CD4-positive, alpha-beta T cell treated with Interleukin-10 for 1 hour (primary cell): ENCODE measurements at places on chromosomes 4 and X.

- DNase-seq, result no peak
Measured at GRCh38 chr4:6929339-6929811, 19.7 kb downstream of the TBC1D14 start.

DNA sequence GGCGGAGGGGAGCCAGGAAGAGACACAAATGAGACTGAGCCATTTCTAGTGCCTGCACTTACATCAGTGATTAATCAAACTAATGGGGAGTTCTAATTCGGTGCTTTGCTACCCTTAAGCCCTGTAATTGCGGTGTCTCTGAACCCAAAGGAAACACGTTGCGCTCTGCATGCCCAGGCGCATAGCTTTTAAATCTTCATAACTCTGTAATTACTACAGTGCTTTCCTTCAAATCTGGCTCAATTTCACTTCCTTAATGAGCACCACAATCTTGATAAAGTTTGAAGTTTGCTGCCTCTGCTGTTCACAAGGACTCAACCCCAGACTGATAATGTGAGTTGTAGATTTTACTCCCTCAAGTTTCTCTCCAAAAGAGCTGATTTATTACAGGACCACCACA lies 5.7 kb upstream of the NHS start:
- DNase-seq, result no peak

GRCh38 chrX:9341291-9342201 lies 123.3 kb upstream of the TBL1X start:
- DNase-seq, result peak; percentile 66

DNA sequence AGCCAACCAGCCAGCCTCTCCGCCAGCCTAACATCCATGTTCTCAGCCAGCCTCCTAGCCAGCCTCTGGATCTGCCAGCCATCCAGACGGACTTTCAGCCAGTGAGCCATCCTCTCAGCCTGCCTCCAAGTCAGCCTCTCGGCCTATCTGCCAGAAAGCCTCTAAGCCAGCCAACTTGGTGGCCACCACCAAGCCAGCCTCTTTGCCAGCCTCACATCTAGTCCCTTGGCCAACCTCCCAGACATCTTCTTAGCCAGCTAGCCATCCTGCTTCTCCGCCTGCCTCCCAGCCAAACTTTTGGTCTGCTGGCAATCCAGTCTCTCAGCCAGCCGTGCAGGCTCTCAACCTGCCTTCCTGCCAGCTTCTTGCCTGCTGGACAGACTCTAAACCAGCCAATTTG lies 16.4 kb upstream of the ARAP2 start:
- no peak for DNase-seq

DNA sequence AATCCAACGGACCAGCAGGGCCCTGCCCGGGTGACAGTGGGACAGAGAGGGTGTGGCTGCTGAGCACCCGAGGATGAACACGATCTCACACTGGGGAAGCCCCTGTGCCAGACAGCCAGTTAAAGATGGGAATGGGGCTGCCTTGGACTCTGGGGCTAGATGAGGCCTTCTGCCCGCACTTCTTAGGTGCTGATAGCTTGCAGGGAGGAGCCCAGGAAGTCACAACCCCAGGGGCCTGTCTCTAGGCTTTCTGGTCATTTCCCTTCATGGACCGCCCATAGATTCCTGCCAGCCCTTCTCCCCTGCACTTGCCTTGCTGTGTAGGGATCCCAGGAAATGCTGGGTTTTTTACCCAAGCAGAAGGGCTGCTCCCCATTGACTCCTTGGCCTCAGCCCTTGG lies 6.2 kb downstream of the ZNF275 start:
- DNase-seq, result no peak

- no peak for DNase-seq
Measured at GRCh38 chr4:188554413-188554812, 415.2 kb downstream of the TRIML1 start.

GRCh38 chr4:23856630-23857029 lies 33.2 kb downstream of the PPARGC1A start:
- no peak for DNase-seq

GRCh38 chrX:47446431-47446830 lies 36.6 kb downstream of the ZNF41 start:
- DNase-seq, result no peak

- DNase-seq, result peak; percentile 72
Measured at GRCh38 chr4:48033825-48034413, 17.3 kb downstream of the NIPAL1 start.

DNA sequence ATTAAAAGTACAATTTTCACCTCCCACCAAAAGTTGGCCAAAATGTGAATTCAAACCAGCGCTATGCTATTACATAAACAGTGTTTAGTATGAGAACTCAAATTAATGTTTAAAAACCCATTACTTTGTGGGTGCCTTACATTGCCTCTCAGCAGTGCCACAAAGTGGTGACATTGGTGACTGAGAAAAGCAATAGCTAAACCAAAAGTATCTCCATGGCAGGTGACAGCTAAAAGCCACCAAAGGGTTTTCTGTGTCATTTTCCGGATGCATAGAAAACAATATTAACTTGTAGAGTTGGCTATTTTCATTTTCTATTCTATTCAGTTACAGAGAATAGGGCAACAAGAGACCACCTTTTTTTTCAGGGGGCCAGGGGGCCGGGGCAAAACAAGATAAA lies 261.2 kb downstream of the MAPK10 start:
- DNase-seq, result no peak

GRCh38 chrX:69234624-69235023 lies 69.4 kb upstream of the PJA1 start:
- no peak for DNase-seq

- peak; percentile 62 for DNase-seq
Measured at GRCh38 chr4:140149846-140150635, 3.9 kb downstream of the MAML3 start.

DNA sequence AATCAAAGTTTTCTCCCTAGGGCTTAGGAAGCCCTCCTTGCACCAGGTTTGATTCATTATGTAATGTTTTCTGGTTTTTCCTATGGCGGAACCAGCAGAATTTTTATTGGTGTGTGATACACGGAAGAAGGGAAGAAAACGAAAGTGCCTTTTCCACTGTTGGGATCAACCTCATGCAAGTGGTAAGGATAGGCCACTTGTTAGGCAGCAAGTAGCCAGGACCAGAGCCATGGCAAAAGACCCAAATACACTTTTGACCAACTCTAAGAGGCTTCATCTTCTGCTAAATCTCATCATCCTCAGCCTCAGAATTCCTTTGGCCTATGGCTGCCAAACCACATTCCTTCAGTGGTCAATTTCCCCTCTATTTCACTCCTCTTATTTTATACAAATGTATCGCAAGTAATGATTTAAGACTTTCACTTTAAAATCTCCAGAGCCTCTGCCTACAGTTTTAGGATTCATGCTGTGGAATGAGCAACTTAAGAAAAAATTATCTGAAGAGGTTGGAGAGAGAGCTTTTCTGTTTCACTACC lies 21.2 kb downstream of the PPAT start:
- DNase-seq, result no peak

- no peak for DNase-seq
Measured at GRCh38 chr4:67910585-67910905, 26.7 kb upstream of the TMPRSS11D start.

- peak; percentile 67 for DNase-seq
Measured at GRCh38 chrX:37825215-37825842, 22.0 kb downstream of the DYNLT3 start.

DNA sequence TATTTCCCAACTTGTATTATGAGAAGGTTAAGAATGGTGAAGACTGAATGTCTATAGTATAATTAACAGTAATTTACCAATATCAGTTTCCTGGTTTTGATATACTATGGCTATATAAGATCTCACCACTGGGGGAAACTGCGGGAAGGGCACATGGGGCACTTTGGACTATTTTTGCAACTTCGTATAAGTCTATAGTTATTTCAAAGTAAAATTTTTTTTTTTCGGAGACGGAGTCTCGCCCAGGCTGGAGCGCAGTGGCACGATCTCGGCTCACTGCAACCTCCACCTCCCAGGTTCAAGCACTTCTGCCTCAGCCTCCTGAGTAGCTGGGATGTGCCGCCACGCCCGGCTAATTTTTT lies 46.1 kb downstream of the CXorf58 start:
- DNase-seq, result peak; percentile 30

DNA sequence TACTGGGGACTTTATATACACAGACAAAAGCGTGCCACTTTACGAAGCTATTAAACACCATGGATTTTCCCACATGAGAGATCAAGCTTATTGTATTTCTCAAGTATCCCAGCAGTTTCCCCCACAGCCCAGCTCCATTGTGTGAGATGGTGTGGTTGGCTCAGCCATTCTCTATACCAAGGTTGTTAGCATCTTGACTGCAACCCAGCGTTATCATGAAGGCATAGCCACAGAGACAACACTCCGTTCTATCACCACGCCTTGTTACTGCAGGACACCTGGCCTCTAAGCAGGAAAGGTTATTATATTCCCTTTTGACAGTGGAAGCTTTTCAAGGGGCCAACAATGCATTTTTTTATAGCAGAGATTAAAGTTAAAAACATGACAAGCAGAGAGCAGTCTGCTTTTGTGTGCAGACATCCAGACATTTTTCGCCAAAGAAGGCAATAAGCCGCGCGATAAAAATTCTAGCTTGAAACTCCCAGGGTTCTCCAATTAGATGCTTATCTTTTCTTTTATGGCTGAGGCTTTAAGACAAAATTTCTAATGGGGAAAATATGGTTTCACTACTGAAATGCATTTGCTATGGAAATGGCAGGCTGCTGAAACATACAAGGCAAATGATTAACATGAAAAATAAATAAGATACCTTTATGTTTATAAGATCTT lies 206.1 kb downstream of the MID1 start:
- DNase-seq, result no peak

DNA sequence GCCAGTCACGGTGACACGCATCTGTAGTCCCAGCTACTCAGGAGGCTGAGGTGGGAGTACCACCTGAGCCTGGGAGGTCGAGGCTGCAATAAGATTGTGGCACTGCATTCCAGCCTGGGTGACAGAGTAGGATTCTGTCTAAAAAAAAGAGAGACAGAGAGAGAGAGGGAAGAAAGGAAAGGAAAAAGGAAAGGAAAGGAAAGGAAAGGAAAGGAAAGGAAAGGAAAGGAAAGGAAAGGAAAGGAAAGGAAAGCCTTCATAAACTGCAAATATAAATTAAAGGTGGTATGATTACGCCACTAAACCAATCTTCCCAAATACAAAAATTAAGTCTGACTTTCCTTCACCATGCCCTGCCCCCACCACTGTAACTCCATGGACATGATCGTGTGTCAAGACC lies 259.3 kb upstream of the GATB start:
- DNase-seq, result no peak

- DNase-seq, result no peak
Measured at GRCh38 chrX:137427816-137428215, 138.1 kb upstream of the ZIC3 start.

GRCh38 chrX:56726605-56727004 lies 2.4 kb upstream of the NBDY start:
- DNase-seq, result peak; percentile 61

DNA sequence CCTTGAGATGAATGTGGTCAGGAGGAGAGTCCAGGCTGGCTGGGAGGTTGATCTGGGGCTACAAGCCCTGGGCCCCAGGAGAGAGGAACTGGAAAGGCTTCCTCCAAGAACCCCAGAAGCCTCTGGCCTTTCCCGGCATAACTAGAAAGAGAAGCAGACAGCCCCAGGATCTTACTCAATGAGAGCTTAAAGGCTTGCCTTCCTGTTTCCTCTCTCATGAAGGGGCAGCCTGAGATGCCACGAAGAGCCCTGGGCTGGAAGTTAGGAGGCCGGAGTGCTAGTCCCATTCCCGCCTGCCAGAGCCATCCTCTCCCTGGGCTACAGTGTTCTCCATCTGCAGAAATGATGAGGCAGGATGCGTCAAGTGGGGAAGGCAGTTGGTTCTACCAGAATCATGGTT lies 20.1 kb upstream of the XPNPEP2 start:
- no peak for DNase-seq

- no peak for DNase-seq
Measured at GRCh38 chr4:168667921-168668320, 171.1 kb downstream of the PALLD start.

GRCh38 chr4:187460016-187460415 lies 535.6 kb upstream of the ZFP42 start:
- DNase-seq, result no peak

DNA sequence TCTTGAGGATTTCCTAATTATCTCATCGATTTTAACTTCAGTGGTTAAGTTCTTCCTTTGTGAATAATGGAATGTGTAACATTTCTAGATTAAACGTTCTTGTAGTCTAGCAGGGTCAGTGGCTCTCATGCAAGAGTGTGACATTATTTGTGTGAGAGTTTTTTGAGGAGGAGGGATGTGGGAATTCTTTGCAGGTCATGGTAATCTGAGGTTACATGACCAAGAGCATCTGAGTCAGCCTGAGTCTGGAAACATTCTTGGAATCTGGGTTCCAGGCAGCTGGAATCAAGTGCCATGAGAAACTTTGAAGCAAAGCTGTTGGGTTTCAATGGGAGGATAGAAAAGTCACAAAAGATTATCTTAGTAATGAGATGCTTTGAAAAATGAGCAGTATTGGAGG lies 49.5 kb downstream of the GK start:
- no peak for DNase-seq

DNA sequence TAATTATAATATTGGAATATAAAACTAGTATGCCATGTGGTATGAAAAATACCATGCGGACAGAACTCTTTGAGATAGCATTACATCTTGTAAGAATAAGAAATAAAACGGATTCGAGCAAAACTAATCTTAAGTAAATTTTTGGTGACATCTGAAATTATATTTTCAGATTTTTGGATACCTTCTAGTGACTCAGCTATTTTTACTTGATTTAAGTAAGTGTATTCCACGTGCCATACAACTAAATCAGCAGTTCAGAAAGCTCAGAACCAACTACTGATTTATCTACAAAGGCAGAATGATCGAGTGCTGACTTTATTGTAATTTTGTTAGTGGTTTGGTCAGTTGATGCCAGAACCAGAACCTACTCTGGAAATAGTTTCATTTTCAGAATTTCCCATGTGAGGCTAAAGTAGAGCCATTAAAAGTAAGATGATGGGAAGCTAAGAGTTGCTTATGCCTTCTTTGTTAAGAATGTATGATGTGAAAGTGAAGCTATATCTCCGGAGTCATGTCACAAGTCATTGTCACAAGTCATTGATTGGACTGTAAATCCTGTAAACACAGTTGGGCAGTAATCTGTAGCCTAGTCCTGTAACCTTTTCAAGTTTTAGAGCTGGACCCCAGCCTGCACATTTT lies 4.0 kb downstream of the ING2 start:
- DNase-seq, result no peak

DNA sequence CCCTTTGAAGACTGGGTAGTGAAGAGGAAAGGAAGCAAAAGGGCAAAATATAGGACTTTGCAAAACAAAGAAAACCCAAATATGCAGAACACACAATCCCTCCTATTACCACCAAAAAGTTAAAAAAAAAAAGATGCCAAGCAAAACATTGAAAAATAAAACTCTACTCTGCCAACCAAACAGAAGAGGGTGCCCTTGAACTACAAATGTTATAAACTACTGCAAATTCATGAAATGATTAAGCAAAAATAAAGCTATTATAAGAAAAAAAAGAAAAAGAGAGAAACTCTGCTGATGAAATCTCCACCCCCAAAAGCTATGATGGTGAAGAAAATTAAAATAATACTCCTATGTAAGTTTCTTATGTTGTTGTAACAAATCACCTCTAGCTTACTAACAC lies 168.5 kb upstream of the STK26 start:
- peak; percentile 28 for DNase-seq

- DNase-seq, result no peak
Measured at GRCh38 chr4:98673978-98674377, 15.6 kb upstream of the TSPAN5 start.

GRCh38 chrX:39067866-39068265 lies 266.6 kb downstream of the MID1IP1 start:
- DNase-seq, result no peak
